NK-92 treated with Interleukin-12 subunit alpha and Interleukin-12 subunit beta, amount 100 ng/mL, for 24 hours (cell line): ENCODE measurements at places on chromosomes 1 and 21.

DNA sequence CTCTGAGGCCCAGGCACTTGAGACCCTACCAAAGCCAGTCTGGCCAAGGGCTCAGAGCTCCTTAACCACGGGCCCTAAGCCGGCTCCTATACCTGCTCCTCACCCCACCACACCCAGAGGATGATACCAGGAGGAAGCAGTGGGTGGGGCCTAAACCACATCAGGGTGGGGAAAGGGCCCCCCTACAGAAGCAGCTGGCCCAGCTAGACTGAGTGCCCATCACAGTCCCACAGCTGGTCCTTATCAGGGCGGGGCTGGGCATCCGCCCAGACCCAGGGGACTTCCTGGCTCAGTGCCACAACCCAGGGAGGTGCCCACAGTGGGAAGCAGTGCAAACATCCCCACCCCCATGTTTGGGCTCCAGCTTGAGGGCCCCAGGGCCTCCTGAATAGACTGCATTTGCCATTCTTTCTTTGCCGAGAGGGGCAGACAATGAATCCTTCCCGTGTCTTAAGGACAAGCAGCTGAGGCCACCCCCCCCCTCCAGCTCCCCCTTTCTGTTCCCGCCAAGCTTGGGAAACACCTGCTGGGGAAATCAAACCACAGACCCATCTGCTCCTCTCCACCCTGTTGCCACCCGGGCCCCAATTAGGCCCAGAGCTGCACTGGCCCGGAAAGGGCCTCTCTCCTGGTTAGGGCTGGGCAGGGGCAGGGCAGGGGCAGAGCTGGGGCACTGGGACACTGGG lies 6.2 kb downstream of the E2F2 start:
- DNase-seq, result no peak

DNA sequence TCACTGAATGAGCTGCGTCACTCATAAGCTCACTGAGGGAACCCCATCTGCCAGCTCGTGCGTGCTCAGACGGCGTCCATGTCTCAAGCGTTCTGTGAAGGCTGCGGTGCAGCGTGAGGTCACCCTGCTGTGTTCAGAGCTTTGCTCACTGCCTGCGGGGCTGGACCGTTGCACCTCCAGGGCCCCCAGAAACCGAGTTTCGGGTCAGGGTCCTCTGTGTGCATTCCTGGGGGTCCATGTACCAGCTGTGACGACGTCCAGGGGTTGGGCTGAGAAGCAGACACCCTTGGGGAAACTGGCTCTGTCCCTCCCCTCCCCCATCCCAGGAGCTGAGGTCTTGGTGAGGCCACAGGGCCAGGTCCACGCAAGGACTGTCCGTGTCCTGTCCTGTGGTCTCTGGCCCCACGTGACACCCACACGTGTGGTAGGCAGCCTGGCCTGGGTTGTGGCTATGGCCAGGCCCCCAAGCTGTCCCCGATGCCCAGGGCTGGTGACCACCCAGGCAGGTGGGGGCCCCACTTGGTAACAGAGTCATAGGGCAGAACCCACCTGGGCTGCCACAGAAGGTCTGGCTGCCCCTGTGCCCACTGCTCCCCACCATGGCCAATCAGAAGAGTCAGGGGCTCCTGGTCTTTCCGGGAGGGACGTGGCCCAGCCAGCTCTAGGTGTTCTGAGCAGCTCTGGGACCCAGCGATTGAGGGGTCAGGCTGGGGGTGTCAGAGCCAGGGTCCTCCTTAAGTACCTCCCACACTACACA lies 24.4 kb downstream of the FTCD start:
- DNase-seq, result no peak

DNA sequence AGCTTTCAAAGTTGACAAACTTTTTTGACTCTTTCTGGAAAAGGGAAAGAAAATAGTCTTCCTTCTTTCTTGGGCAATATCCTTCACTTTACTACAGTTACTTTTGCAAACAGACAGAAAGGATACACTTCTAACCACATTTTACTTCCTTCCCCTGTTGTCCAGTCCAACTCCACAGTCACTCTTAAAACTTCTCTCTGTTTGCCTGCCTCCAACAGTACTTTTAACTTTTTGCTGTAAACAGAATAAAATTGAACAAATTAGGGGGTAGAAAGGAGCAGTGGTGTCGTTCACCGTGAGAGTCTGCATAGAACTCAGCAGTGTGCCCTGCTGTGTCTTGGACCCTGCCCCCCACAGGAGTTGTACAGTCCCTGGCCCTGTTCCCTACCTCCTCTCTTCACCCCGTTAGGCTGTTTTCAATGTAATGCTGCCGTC lies 160.8 kb upstream of the SGIP1 start:
- DNase-seq, result no peak

DNA sequence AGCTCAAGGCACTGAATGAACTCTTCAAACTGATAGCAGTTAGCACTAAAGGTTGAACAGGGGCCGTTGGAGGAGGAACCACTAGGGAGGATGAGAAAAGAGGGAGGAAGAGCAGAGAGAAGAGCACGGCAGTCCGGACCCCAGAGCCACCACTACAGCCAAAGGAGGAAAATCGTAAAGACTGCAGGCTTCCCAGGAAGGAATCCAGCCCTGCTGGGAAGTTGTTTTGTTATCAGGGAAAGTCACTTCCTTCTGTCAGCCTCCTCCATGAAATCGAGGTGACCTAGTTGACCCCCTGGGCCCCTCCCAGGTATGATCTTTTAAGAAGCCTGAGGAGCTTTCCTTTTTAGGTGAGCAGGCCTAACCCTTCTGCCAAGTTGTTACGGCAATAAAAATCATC lies 88.2 kb downstream of the PBX1 start:
- no peak for DNase-seq

- DNase-seq, result no peak
Measured at GRCh38 chr1:20612221-20612746, 21.0 kb upstream of the PINK1 start.

DNA sequence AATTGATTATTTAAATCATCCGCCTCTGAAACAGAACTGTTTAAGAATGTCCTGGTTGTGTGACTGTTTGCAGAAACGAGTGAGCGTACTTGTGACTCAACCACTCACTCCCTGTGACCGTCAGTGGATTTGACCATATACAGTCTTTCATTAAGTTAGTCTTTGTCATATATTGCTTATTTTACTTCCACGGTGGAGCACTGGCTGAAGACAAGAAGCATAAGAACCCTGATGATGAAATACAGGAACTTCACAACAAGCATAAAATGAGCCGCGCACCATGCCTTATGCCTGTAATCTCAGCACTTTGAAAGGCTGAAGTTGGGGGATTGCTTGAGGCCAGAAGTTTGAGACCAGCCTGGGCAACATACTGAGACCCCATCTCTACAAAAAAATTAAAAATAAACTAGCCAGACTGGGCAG lies 194.0 kb downstream of the TOMM20 start:
- no peak for DNase-seq

DNA sequence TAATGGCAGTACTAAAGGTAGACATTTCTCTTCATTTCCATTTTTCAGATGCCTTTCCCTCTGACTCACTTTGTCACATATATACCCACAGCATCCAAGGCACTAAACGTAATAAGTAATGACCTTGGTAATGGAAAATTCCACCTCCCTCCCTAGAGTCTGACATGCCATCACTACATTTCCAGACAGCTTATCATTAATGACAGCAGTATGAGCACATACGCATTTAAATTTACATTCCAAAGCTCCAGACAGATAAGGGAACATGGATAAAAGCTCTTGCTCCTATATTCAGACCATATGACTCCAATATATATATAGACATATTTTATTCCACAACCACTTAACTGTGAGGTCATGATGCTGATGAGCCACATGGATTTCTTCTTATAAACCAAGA lies 191.7 kb upstream of the GORAB start:
- no peak for DNase-seq

GRCh38 chr1:42784946-42785693 lies at the start of gene TMEM269:
TMEM269 (plus strand) TSS chr1:42784991; CDS start chr1:42789894, 4,903 bp downstream.
- DNase-seq, result no peak

DNA sequence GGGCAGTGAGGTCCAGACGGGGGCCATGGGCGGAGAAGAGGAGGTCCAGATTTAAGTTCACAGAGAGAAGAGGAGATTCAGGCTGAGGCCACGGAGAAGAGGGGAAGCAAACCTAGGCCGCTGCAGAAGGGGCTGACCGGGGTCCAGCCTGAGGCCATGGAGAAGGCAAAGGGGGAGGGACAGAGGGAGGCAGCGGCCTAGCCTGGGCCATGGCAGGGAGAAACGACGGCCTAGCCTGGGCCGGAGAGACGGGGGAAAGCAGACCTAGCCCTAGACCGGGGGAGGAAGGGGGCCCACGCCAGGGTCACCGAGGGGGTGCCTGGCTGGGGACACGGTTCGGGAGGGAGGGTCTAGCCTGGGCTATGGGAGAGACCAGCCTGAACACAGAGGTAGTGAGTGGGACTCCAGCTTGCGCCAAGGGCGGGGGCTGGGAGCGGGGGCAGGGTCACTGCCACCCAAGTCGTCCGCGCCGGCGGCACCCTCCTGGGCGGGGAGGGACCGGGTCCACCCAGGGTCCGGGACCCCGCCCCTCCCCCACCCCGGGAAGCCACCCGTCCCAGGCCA lies 459 bp downstream of the CAPZB start:
- no peak for DNase-seq

DNA sequence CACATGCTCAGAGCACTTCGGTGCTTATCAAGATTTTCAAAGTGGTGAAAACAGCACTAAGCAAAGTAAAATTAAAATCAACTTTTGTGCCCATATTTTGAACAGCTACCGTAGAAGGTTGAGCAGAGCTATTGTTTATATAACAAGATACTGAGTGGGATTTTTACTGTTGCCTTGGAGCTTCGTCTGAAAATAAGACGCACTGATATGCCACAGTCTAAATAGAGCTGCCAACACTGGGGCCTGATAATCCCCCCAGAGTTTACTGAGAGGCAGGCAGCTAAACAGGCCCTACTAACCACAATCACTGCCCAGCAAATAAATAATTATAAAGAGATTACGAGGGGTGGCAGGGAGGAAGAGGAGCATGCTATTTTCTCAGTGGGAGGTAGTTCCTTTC lies 650 bp upstream of the CCDC190 start:
- DNase-seq, result no peak

DNA sequence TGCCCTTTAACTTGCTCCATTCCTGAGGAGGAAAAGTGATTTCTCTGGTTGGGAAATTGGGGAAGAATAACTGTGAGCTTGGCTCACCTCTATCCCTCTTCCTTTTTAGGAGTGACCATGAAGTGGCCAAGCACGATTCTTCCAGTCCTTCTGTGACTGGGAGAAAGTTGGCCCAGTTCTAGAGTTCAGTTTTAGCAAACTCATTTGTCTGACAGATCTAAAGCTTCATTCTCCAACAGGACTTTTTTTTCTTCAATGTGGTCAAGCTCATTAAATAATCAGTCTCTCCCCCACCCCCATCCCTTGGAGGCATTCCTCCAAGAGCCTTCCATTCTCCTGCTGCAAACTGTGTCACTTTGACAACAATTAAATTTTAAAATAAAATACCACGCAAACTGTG lies 6.4 kb upstream of the AGL start:
- no peak for DNase-seq

DNA sequence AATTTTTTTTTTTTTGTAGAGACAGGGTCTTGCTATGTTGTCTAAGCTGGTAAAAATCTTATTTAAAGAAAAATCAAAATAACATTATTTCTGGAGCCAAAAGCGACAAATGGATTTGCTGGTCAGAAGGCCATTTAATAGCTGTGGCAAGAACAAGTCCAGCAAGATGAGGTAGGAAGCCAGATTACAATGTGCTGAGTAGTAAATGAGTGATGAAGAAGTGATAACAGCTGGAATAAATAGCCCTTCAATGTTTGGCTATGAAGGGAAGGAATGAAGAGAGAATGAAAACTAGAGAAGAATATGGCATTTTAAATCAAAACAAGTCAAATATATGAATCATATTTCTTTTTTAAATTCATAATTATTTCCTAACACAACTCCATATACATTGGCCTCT lies 34.5 kb downstream of the SYDE2 start:
- no peak for DNase-seq

GRCh38 chr1:234861761-234862160 lies 251.8 kb upstream of the IRF2BP2 start:
- no peak for DNase-seq

DNA sequence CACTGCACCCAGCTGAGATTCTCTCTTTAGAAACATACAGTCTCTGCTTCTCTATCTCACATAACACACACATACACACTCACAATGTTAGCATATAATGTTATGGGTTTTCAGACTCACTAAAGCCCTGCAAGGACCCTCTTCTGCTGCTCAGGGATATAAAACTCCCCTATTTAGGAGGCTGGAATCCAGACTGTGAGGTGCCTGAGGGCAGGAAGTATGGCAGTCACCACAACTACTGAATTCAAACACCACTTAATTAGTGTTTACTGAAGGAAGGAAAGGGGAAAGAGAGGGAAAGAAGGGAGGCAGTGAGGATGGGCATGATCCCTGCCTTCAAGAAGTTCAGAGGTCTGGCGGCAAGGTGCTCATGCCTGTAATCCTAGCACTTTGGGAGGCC lies 7.8 kb upstream of the CDK18 start:
- no peak for DNase-seq

GRCh38 chr21:44368711-44369446 lies 15.5 kb downstream of the TRPM2 start:
- no peak for DNase-seq

DNA sequence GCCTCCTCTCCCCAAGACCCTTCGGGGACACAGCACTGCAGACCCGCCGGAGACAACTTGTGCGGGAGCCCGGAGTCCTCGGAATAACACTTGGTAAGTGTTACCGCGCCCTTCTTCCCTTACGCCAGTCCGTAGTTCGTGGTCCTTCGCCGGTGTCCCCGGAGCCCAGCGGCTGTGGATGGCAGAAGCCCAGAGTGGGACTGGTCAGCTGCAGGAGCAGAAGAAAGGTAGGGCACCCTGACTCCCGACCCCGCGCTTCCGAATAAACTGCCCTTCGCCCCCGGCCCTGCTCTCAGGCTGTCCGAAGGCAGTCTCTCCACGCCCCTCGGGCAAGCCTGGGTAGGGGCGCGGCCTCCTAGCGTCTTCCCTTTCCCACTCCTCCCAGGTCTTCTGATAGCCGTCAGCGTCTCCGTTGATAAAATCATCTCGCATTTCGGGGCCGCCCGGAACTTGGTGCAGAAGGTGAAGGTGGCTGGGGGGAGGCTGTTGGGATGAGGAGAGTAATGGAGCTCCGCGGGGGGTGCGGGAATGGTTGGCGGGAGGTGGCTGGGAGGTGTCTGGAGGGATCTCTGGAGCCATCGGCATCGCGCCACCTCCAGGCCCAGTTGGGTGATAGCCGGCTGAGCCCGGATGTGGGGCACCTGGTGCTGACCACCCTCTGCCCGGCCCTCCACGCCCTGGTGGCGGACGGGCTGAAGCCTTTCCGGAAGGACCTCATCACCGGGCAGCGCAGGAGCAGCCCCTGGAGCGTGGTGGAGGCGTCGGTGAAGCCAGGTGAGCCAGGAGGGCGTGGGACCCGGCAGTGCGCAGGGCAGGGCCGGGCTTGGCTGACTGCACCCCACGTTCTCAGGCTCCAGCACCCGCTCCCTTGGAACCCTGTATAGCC lies 4.3 kb downstream of the RUSC1 start:
- no peak for DNase-seq
